ENCODE measurements at places on chromosomes 1 and 21.

DNA sequence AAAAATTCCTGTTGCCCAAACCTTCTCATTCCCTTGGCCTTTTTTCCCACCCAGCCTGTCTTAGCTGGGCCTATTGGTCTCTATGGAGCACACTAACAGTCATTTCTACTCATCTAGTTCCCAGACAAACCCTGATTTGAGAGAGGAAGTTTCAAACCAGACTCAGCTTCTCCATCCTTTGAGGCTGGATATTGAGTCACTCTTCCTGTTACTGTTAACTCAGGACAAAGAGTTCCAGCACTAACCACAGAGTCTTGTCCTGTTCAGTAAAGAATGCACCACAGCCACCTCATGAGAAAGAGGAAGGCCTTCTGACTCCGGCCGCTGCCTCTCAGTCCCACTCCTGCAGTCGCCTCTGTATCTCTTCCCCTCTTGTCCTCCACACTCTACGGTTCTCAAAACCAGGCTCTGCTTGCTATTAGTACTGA is 137.8 kb downstream of the PTPRC start:
- peak; percentile 97 for DNase-seq

DNA sequence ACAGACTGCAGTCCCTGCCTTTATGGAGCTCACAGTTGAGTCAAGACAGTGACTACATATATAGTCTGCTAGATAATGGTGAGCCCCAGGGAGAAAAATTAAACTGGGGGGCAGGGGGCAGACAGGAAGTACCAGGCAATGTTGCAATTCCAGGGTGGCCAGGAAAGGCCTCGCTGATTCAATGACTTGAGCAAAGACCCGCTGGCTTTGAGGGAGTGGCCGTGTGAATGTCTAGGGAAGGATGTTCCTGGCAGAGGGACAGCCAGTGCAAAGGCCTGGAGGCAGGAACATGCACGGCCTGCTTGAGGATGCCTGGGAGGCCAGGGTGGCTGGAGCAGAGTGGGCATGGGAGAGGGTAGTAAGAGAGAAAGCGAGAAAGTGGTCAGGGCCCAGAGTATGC is 23.0 kb upstream of the EPHA8 start:
- no peak for DNase-seq

- no peak for DNase-seq
Measured at GRCh38 chr1:91511386-91511785, 10.7 kb downstream of the CDC7 start.

GRCh38 chr1:177863796-177864195 is 106.1 kb downstream of the SEC16B start:
- DNase-seq, result no peak

- DNase-seq, result no peak
Measured at GRCh38 chr1:113630340-113631327, 128.7 kb downstream of the PHTF1 start.

DNA sequence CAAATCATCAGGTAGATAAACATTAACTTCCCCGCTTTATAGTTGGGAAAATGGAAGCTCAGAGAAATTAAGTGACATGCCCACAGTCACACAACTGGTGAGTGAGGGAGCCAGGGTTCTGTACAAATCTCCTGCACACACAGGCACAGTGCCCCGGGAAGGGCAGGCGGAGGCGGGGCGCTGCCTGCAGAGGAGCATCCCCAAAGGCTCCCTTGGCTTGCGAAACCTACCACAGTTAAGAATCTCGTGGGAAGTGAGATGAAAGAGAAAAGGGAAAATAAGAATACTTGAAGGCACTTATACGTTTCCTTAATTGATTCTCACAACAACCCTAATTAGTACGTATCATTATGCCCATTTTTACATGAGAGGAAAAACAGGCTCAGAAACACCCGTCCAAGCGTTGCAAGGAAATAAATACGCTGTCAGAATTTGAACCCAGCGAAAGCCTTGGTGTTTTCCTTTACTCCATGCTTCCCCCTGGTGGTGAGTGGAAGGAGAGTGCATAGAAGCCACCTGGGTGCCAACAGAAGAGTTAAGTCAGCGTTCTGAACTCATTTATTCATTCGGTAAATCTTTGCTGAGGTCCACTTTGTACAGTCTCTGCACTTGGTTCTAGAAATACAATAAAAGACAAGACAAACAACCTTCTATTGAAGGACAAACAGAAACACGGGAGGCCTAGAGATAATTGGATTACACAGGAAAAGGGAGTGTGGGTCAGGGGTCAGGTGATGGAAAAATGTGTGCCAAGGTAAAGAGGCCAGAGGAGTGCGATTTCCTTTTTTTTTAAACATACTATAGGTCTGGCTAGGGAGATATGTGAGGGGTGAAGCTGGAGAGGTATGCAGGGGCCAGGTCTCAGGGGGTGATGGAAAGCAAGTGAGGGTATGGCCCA is 28.4 kb downstream of the ACP6 start:
- DNase-seq, result no peak

DNA sequence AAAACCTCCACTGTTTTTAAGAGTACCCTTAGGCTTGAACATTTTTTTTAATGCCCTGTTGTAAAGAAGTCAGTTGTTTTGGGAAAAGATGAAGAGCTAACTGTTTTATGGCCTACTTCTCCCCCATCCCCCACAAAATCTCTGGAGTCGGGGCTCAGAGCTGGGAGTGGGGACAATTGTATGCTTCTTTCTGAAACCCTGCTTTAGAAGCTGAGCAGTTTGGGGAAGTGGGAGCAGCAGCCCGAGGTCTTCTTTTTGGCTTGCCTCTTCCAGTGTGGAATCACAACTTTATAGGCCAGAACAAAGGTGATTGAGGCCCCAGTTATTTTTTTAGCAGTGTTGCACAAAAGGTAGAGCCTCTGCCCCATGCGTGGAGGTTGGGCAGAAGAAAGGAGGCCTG is 25.2 kb downstream of the PPP2R5A start:
- no peak for DNase-seq

GRCh38 chr1:179881642-179882252 is 338 bp upstream of the TOR1AIP1 start:
- peak; percentile 72 for DNase-seq

DNA sequence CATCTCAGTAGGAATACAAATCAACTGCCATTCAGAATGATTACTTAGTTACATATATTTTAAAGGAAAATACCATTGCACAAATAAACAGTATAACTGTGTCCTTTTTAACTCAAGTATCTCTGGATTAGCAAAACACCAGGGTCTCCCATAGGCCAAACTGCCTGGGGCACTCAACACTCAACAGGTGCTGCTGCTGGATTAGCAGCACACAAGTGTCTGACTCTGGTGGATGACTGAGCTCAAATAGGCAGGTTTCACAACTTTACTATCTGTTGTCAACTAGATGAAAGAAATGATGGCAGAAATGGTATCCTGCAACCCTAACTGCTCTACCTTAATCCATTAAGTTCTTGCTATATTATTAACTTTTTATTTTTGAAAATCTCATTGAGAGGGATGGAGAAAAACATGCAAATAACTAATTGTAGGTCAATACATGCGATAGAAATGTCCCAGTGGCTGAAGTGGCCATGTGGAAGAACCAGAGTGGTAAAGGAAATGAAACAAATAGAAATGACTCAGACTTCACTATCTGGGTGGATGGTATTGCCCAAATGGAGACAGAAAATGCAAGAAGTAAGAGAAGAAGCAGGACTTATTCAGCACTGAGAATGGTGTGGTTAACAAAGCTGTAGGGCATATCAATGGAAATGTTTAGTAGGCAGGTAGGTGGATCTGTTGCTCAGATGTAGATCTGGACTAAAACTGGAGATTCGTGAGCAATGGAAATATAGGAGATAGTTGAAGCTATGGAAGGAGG is 90.8 kb upstream of the CCDC190 start:
- no peak for DNase-seq

- no peak for DNase-seq
Measured at GRCh38 chr1:184649451-184649888, 105.2 kb downstream of the EDEM3 start.

DNA sequence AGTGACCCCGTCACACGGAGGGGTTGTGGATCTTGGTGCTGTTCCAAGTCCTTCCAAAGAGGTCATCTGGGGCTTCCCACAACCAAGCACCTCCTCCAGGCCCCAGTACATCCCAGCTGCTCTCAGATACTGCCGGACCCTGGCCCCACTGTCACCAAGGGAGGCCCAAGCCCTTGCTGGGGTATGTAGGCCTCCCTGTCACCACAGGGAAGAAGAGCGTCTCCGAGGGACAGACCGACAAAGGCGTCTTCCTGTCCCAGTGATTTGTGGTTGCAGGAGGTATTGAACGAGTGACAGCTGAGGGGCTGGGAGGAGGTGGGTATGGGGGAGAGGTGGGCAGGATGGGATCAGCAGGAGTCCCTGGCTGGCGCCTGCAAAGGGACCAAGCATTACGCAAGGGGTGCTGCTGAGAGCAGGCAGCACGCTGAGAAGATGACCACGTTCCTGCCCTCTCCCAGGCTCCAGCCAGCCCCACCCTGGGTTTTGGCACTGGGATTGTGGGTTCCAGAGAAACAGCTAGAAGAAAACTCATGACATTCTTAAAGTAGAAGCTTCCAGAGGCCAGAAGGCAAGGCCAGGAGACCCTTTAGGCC is 29.7 kb downstream of the LRP8 start:
- no peak for DNase-seq

DNA sequence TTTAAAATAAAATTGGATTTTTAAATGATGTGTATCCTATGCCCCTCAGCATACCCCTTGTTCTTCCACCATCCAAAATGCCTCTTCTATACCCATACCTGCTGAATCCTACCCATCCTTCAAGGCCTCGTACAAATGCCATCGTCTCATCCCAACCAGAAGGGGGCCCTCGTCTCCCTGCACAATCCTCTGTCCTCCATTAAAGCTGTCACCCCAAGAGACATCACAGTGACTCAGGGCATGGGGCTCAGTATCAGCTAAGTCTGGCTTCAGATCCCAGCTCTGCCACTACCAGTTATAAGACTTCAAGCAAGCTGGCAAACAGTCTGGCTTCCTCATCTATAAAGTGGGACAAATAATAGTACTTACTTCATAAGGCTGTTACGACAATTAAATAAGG is 23.8 kb downstream of the IGFN1 start:
- DNase-seq, result no peak

- no peak for DNase-seq
Measured at GRCh38 chr1:28259934-28260802, 850 bp downstream of the SESN2 start.

DNA sequence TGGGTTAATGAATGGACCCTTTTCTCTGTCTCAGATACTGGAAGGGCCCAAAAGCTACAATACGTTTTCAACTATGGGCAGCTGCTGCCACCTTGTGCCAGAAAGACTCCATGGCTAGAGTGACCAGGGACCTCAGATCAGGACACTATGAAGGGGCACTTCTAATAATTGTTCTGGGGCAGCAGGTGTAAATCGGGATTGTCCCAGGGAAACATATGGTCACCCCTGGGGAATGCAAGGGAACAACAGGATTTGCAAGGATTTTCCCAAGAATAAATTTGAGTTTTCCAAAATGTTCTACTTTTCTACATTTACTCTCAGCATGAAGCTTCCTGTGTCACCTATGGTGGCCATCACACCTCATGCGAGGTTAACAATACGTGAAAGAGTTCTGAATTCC is 12.0 kb upstream of the FCAMR start:
- DNase-seq, result no peak

- DNase-seq, result no peak
Measured at GRCh38 chr1:165717918-165718515, 19.7 kb upstream of the ALDH9A1 start.

DNA sequence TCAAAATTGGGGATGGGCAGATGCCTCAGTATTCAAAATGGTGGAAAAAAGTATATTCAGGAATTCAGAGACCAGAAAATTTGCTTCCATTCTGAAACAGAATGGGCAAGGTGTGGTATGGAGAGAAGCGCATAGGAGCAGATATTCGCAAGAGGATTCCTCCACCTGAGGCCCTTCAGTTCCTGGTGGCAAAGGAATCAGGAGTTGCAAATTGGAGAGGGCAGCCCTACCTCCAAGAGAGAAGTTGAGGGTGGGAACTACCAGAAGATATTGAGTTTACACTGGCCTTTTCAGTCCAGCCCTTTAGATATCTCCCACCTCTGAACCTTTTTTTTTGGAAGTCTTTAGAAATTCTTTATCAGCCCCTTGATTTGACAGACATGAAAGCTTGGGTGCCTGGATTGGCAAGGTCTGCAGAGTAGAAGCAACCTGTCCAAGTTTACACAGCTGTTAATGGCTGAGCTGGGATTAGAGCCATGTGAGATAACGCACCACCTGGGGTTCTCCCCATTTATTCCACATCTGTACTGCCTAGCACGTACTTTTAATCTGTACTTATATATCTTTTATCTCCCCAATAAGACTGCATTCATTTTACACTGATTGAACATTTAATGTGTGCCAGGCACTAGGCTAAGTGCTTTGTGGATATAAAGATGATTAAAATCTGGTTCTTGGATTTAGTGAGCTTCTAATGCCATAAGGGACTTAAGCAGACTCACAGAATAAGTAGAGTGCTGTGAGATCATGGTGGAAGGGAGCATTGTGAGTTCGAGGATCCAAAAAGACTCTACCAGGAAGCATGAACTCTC is 99.5 kb downstream of the NGF start:
- no peak for DNase-seq

DNA sequence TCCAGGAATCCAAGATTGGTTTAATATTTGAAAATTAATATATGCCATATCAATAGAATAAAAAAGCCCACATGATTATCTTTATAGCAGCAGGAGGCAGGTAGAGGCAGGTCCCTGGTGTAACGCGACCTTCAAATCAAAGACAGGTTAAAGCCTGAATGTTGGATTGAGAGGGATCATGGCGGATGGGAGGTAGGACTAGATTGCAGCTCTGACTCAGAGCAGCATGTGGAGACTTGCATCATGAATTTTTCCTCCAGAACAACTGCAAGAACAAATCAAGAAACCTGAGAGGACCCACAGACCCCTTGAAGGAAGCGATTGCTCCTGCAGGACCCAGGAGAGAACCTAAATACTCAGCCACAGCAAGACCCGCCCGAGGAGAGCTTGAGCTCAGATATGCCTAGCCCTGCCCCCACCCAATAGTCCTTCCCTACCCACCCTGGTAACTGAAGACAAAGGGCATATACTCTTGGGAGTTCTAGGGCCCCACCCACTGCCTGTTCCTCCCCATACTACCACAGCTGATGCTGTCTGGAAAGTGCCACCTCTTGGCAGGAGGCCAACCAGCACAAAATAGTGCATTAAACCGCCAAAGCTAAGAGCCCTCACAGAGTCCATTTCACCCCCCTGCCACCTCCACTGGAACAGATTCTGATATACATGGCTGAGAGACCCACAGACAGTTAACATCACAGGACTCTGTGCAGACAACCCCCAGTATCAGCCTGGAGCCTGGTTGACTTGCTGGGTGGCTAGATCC is 19.5 kb downstream of the S100B start:
- no peak for DNase-seq

Measured in glomerular endothelial cell (primary cell).